ENCODE measurements at places on chromosomes 11 and 22.

DNA sequence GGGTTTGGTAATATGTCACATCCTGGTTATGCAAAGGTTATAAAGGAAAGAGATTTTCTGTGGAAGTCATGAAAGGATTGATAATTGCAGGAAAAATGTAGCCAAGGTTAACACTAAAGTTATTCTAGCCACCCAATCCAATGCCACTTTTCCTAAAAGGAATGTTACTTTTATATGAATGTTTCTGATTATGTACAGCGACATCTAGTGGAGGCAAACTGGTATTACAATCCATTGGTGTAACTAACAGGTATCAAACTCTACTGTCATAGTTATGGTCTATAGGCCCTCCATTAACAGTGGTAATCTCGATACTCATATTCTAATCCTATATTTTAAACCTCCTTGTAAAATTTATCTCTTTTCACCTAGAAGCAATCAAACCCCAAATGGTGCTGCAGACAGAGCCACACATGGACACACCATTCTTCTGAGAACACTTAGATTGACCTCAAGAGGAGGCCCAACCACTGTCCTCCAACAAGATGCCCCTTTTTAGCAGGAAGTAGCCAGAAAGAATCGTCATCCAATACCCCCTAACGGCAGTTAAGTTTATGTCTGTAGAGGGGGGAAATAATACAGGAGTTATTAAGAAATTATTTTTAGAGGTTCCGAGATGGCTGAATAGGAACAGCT is 74.9 kb upstream of the RAG2 start:
- DNase-seq = peak; percentile 66

DNA sequence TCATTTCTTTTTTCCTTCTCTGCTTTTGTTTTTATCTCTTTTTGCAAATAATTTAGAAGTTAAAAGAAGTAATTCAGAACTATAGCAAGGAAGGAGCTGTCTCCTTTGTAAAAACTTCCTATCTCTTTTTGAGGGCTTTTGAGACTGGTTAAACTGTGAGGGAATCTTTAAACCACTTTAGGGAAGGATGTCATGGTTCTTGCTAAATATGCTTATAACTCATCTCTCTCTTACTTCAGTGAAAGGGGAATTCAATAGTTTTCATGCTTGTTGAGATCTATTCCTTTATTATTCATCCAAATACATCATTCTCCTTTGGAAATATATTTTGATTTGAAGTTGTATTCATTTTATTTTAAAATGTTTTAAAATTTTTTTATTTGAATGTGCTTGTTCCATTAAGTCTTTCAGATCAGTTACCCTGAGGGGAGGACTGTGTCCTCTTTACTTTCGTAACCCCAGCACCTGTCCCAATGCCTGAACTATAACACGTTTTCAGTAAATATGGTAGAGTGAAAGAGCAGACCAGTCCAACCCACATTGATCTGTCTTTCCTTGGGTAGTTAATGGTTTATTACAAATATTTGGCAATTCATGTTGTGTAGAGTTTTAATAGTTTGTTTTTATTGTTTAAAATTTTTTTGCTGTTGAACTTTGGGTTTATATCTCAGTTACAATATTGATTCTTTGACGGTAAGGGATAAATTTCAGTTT is 27.5 kb downstream of the AMOTL1 start:
- DNase-seq = no peak

DNA sequence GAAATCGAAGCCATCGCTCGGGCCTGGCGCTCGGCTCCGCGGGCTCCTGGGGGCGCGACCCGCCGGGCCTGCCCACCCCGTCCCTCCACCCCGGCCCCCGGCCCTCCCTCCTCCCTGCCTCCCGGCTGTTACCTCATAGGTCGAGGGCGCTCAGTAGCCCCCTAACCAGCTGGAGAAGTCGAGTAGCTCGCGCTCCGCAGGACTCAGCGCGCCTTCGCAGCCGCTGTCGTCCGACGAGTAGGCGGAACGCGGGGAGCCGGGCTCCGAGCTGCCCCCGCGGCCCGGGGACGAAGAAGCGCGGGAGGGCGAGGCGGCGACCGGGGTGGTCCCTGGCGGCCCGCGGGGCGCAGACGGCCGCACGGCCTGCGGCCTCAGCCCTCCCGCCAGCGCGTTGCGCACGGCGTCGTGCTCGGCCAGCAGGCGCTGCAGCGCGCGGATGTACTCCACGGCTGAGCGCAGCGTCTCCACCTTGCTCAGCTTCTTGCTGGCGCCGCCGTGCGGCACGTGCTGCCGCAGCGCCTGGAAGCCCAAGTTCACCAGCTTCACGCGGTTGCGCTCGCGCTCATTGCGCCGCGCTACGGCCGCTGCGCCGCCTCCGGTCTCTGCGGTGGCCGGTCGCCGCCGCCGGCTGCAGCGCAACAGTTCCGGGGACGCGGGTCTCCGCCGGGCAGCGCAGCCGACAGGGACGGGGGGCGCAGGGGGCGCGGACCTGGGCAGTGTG is 627 bp downstream of the ASCL2 start:
- peak; percentile 29 for DNase-seq

GRCh38 chr11:93570759-93571413 is 27.7 kb upstream of the SMCO4 start:
- DNase-seq = peak; percentile 40

DNA sequence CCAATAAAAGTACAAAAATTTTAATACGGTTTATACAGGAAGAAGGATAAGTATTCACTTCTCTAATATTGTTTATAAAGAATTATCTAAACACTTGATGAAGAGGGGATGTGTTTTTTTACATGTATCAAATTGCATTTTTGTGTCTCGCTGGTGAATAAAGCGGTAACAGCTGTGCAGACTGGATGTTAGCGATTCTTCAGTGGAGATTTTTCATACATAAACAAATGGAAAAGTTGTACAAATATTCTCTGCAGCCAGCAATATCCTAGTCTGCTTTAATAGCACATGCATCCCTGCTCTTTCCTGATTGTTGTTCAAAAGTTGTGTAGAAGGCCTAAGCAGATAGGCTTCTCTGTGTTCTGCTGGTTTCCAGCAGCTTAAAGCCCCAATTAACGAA is 369.3 kb downstream of the SOX6 start:
- no peak for DNase-seq

DNA sequence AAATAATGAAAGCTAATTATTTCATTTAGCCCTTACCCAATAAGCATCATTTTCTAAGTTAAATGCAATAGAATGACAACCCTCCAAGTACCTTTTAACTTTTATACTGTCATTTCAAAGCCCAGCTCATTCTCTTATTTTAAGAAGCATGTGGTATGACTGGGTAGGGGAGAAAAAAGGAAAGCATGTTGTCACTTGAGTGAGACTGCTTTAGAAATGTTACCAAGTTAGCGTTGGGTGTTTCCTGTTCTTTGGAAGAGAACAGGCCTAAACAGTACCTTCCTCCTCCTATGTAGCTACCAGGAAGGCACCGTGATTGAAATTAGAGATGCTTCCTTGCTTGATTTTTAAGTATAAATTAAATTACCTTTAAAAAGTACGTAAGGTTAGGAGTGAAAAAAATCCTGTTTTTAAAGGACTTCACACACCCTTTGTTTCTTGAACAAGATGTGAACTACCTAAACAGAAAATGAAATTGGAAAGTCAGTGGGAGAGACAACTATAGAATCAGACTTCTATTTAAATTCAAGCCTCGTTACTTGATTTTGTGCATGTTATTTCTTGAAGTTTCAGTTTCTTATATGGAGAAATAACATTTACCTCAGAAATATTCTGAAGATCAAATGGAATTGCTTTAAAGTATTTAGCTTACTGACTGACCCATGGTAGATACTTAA is 741 bp upstream of the CNTF start:
- DNase-seq = no peak

DNA sequence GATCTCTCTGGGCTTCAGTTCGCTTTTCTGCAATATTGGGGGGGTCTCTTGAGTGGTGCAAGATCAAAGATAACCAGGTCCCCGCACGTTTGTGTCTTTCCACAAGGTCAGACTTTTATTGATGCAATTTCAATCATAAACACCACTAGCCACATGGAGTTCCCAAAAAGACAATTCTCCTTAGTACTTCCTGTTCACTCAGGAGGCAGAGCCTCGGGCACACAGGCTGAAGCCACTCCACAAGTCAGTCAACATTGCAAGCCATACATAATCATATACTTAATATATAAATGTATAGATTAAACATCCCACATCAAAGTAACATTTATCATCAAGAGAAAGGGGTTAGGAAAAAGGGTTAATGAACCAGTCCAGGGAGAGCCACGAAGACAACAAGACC is 12.0 kb downstream of the ST14 start:
- no peak for DNase-seq

- DNase-seq = peak; percentile 29
Observed at GRCh38 chr11:86624366-86624765, 48.0 kb downstream of the ME3 start.

- DNase-seq = peak; percentile 20
Observed at GRCh38 chr11:10002221-10002620, 291.8 kb downstream of the SBF2 start.

DNA sequence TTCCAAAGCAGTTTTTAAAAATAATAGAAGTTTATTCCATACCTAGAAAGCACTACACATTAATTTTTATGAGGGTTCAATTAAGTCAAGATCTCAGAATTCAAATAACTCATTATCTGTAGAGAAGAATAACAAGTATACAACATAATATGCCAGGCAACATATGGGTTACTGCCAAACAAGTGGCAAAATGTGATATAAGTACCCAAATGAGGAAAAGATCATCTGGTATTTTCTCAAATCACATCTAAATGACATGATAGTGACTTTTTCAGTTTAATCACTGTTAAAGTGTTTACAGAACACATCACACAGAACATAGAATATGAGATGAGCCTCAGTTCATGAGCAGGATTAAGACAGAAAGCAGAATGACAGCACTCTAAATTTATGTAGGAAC is 123.3 kb downstream of the FCHSD2 start:
- no peak for DNase-seq

DNA sequence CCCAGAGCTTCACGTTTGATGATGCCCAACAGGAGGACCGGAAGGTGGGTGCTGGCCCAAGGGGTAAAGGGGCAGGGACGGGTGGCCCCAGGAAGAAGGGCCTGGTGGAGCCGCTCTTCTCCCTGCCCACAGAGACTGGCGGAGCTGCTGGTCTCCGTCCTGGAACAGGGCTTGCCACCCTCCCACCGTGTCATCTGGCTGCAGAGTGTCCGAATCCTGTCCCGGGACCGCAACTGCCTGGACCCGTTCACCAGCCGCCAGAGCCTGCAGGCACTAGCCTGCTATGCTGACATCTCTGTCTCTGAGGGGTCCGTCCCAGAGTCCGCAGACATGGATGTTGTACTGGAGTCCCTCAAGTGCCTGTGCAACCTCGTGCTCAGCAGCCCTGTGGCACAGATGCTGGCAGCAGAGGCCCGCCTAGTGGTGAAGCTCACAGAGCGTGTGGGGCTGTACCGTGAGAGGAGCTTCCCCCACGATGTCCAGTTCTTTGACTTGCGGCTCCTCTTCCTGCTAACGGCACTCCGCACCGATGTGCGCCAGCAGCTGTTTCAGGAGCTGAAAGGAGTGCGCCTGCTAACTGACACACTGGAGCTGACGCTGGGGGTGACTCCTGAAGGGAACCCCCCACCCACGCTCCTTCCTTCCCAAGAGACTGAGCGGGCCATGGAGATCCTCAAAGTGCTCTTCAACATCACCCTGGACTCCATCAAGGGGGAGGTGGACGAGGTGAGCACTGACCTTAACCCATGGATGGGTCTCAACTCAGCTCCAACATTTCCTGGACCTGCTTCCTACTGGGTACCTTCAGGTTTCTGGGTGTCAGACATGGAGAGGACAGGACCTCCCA is 2.0 kb downstream of the RIC8A start:
- DNase-seq = no peak

DNA sequence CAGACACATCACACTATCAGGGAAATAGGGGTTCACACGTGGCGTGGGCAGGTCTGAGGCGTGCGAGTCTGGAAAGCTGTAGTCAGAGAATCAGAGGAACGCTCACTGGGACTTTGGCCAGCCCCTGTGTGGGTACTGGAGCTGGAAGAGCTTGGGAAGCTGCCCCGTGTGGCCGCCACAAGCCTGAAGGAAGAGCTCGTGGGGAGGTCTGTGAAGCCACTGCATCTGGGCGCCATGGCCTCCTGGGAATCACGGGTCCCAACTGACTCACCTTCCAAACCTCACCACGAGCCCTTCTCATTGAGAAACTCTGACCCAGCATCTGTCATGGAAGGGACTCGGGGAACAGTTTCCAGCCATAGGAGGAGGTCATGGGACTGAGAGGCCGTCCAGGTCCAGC is 5.9 kb upstream of the MRGPRF start:
- DNase-seq = peak; percentile 72

DNA sequence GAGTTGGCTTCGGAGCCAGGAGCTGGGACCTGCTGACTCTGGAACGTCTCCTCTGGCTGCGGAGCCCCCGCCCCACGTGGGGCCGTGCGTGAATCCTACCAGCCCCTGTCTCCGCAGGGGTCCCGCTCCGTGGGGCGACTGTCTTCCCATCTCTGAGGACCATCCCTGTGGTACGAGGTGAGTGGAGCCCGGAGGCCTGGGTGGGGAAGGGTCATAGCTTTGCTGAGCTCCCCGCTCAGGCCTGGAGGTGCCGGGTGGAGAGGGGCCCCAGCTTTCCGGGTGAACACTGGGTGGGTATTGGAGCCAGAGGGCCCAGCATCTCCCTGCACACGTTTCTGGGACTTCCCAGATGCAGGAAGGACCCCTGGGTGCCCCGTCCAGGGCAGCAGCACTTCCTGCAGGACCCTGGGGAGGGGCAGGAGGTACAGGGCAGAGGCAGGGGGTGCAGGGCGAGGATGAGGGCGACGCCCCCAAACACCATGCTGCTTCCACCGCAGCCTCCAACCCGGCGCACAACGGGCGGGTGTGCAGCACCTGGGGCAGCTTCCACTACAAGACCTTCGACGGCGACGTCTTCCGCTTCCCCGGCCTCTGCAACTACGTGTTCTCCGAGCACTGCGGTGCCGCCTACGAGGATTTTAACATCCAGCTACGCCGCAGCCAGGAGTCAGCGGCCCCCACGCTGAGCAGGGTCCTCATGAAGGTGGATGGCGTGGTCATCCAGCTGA is 3.8 kb downstream of the MUC5AC start:
- DNase-seq = no peak

- no peak for DNase-seq
Observed at GRCh38 chr22:49509016-49509415, 318.7 kb downstream of the BRD1 start.
